Activated gamma-delta T cell treated with anti-CD3 and anti-CD28 coated beads, Interleukin-2, amount 50 U/mL, for 16 hours (primary cell): ENCODE measurements at places on chromosomes 7 and 10.

DNA sequence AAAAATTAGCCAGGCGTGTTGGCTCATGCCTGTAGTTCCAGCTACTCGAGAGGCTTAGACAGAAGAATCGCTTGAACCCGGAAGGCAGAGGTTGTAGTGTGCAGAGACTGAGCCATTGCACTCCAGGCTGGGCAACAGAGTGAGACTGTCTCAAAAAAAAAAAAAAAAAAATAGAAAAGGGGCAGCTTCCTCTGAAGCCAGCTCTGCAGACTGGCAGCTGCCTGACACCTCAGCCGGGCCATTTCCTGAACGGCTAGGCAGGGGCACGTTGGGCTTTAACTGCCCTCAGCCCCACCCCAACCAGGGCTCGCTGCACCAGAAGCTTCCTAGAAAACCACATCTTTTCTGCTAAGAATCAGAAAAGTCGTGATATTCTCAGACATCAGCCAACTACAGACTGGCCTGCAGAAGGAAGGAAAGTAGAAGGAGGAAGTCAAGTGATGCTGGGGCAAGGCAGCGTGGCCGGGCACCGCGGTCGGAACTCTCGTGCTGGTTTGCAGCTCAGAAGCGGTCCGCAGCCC, 38.0 kb downstream of the PRKAG2 start:
- DNase-seq = peak; percentile 32

GRCh38 chr7:30322271-30323005, 38.0 kb downstream of the ZNRF2 start:
- no peak for DNase-seq

GRCh38 chr7:42099470-42100155, 137.4 kb downstream of the GLI3 start:
- DNase-seq = no peak

DNA sequence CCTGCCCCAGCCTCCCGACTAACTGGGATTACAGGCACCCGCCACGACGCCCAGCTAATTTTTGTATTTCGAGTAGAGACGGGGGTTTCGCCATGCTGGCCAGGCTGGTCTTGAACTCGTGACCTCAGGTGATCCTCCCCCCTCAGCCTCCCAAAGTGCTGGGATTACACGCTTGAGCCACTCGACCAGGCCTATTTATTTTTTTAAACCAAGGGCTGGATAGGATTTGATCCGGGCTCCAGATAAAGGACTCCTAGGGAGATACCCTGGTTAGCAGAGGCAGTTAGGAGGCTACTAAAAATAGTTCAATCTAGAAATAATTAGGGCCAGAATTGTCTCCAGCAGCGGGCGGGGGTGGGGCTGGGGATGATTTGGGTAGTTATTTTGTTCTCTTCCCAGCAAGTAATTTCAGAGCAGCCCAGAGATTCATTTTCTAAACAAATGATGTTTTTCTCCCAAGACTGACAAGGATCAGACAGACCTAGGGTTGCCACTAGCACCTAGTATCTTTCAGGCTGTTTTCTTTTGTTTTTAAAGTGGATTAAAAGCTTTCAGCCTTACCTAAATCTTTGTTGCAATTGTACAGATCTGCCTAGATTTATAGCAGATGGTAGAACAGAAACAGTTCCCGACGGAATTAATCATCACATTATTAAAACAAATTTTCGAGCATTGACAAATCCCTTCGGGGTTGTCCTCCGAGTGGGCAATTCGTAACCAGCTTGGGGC, 859 bp upstream of the SMC3 start:
- DNase-seq = no peak

GRCh38 chr7:37255327-37255944, 193.2 kb downstream of the ELMO1 start:
- DNase-seq = no peak

DNA sequence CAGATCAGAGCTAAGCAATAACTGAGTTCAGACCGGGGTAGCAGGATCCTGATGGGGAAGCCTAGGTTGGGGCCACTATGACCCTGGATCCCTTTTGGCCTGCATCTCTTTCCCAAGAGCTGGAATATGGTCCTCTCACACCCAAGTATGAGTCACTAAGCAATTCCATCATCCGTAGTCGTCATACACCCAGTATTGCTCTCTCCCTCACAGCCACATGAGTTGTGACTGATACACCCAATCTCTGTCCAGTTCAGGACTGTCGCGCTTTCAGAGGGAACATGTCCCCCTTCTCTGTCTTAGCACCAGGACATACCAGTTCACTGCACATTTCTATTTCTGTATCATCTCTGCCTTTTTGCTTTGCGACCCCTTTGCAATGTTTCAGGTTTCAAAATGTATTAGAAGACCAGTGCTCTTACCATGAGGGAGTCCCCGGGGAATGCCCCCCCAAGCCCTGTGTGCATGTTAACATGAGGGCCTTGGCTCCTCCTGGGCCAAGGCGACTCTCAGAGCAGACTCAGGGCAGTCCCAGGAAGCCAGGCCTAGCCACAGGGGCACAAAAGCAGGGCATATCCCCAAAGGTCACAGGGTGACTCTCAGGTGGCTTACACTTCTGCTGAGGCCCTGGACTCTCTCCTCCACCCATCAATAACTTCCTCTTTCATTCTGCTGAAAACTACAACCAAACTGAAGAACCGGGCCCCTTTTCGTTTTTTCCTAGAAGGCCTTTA, 75.3 kb upstream of the SAMD8 start:
- DNase-seq = no peak

- DNase-seq = no peak
These were observed 7.8 kb downstream of the CHST3 start for GRCh38 chr10:71971769-71972555.

GRCh38 chr7:66119245-66119850, 4.7 kb downstream of the CRCP start:
- no peak for DNase-seq

DNA sequence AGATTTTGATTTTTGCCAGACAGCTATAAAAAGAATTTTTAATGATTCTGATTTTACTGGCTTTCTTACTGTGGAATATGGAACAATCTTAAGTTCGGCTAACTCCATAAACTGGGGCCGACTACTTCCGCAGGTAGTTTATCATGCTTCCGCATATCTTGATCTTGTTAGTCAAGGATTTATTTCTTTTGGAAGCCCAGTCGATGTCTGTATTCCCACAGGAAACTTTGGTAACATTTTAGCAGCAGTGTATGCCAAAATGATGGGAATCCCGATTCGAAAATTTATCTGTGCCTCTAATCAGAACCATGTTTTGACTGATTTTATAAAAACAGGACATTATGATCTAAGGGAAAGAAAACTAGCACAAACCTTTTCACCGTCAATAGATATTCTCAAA, 8.1 kb downstream of the THNSL1 start:
- no peak for DNase-seq

- DNase-seq = no peak
These were observed 161.8 kb downstream of the SKIDA1 start for GRCh38 chr10:21363731-21364104.

- DNase-seq = no peak
These were observed 178.1 kb downstream of the CALN1 start for GRCh38 chr7:72234086-72234485.

DNA sequence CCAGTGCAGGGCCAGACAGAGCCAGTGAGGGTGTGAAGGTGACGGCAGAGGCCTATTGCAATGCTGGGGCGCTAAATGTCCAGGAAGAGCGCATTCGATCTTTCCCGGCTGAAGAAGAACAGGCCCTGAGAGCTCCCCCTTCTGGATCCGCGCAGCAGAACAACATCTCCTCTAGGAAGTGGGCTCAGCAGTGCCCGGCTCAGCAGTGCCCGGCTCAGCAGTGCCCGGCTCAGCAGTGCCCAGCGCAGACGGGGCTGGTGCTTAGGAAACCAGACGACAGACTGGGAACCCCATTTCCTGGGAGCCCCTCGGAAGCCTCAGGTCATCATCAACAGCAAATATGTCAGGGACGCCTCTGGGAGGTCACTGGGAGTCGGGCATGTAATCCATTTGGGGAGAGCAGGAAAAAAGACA, 4.7 kb upstream of the NOS3 start:
- DNase-seq = no peak

DNA sequence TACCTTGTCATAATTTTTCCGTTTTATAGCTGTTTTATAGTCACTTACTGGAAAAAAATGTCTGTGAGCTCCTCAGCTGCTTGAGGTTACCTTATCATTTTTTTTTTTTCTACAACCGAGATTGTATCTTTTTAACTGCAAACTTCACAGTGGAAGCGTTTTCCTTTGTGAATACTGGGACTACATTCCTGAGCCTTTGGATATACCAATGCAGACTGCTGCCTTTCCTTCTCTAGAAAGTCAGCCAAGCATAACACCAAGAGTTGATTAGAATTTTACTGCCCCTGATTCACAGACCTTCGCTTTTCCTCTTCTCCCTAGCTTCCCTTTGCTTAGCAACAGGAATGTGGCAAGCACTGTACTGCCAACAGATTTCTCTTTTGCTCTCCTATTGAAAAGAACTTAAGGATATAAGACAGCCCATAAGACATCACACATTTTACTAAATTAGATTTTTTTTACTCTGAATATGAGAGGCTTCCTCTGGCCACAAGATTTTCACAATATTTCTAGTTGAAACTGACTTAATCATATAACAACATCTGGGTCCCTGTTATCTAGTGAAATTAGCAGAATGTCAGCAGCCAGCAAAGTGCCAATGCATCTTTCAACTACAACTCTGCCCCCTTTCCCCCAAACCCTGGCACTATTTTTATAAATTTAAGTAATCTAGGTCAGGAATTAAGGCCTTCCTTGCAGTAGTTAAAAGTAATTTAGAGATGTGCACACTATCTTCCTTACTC, 170.6 kb downstream of the PRKG1 start:
- DNase-seq = no peak

- DNase-seq = no peak
These were observed 3.9 kb upstream of the INPP5A start for GRCh38 chr10:132533571-132534260.

DNA sequence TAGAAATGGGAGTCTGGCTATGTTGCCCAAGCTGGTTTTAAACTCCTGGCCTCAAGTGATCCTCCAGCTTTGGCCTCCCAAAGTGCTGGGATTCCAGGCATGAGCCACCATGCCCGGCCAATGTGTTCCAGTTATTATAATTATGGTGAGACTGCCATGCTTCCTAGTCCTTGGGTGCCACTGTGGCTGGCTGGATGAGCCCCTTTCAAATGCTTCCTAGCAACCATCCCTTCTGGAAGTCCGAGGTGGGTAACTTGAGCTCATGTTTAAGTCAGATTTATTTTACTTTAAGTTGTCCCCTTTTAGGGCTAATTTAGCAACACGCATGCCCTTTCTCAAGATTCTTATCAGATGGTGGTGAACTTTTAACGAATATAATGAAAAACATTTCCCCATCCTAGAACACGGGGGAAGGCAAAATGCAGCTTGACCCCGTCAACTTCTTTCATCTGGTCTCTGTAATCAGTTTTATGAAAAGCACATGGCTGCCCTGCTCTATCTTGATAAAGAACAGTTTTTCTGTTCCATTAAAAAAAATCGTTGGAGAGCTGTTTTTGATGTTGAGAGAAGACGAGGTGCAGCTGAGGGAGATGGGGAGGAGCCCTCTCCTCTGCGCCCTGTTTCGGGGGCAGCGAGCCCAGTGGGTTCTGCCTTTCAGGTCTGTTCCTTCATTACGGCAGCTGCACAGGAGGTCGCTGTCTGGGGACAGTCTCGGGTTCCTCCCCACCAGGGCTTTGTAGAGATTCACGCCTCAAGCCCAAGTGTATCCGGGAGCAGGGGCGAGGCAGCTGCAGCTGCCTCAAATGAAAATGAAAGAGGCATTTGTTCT, 61.0 kb upstream of the MKI67 start:
- DNase-seq = peak; percentile 31

GRCh38 chr7:50731703-50732582, 50.8 kb downstream of the GRB10 start:
- DNase-seq = no peak

- no peak for DNase-seq
These were observed 2.0 kb upstream of the C10orf120 start for GRCh38 chr10:122701652-122702051.

DNA sequence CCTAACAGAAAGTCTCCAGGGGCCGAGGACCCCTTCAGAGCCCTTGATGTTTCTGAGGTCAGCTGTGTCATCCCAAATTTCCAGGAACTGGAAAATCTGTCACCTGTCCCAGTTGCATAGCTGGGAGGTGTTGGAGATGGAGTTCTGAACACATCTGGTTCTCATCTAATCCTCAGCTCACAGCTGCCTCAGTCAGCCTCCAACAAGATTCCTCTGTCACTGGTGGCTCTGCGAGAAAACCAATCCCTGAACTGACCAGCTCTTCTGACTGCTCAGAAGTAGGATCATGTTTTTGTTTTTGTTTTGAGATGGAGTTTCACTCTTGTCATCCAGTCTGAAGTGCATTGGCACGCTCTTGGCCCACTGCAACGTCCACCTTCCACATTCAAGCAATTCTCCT, 37.6 kb upstream of the MYL10 start:
- DNase-seq = no peak

DNA sequence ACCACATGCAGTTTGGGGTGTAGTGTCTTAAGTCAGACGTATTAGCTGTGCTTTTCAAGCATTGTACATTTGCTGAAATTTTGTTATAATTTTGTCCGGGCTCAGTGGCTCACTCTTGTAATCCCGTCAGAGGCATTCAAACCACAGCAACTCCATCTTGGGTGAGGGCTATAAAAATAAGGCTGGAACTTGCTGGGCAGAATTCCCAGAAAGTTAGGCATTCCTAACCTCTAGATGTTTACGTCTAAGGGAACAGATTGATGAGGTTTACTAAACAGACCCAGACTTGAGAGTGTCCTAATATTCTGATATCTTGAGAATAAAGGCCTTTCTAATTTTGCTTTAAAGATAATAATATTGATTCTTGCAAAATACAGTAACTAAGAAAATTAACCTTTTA, 957.8 kb downstream of the NXPH1 start:
- no peak for DNase-seq

- DNase-seq = no peak
These were observed 14.6 kb downstream of the C10orf71 start for GRCh38 chr10:49313501-49314070.

DNA sequence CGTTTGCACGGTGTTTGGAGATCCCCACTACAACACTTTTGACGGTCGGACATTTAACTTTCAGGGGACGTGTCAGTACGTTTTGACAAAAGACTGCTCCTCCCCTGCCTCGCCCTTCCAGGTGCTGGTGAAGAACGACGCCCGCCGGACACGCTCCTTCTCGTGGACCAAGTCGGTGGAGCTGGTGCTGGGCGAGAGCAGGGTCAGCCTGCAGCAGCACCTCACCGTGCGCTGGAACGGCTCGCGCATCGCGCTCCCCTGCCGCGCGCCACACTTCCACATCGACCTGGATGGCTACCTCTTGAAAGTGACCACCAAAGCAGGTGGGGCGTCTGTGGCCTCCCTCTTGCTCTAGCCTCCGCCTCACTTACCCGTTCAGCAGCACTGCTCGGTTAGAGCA, 173.5 kb downstream of the BMPER start:
- DNase-seq = no peak

- no peak for DNase-seq
These were observed 2.3 kb downstream of the UNCX start for GRCh38 chr7:1234881-1235500.
